ENCODE measurements at places on chromosomes 3 and 15.

GRCh38 chr3:4665197-4665596, 172.0 kb downstream of the ITPR1 start:
- no peak overlapping the region for H3K4me3 ChIP-seq
- H3K4me1 ChIP-seq, result no peaks in the 10 kb centered on the region
- no peaks in the 10 kb centered on the region for H3K36me3 ChIP-seq
- no peak for DNase-seq

DNA sequence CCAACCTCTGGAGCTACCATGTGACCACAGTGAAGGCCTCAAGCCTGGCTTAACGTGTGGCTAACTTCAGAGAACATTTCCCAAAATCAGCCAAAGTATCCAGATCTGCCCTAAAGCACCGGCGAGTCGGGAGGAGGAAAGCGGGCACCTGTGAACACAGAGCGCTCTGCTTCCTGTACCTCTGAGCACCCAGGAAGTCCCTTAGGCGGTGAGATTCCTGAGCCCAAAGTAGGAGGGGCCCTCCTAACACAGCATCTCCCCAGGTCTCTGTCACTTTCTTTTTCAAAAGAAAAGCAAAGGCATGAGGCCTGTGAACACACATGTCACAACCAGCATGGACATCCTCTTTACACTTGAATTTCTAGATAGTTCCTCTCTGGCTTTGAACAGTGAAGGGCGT, 944 bp upstream of the EIF4E3 start:
- no peak overlapping the region for H3K4me3 ChIP-seq
- H3K4me1 ChIP-seq, result no peaks in the 10 kb centered on the region
- H3K27ac ChIP-seq, result no peak overlapping the region
- no peak for DNase-seq
- H3K36me3 ChIP-seq, result no peaks in the 10 kb centered on the region
- no peaks in the 10 kb centered on the region for H3K27me3 ChIP-seq

DNA sequence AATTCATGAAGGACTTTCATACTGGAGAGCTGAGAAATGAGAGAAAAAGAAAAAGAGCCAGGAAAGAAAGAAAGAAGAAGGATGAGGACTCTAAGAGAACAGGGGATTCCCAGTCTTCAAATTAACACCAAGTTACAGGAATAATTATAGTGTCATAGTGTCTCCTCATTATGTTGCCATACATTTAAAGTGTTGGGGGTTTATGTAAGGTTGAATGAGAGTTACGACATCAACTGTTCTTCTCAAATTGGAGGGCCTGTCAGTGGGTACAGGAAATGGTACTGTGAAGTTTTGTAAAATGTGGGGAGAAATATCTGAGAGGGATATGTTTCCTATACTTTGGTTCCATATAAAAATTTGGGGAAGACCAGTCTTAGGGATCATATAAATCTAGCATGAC, 12.3 kb upstream of the CD200 start:
- no peak overlapping the region for H3K27ac ChIP-seq
- DNase-seq, result no peak
- H3K36me3 ChIP-seq, result no peaks in the 10 kb centered on the region
- H3K4me3 ChIP-seq, result no peak overlapping the region
- H3K4me1 ChIP-seq, result no peaks in the 10 kb centered on the region

DNA sequence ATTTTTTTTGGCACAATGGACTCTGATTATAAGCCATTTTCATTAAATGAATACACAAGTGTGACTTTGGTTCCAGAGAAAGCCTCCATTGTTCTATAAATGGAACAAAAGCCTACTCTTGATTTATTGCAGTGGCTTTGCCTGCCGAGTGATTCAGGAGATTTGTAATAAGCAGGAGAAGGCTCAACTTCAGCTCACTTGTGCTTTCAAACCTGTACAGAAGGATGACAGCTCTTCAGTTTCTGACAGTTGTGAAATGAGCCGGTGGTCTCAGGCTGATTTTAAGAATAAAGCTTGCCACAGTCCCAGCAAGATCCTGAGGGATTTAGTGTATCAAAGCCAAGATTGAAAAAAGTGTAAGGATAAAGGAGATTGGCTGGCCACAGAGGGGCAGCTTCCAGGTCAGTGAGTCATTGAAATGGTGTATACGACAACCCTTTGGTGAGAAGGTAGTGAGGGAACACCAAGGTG, 438.8 kb upstream of the TGFBR2 start:
- H3K27ac ChIP-seq, result no peak overlapping the region
- H3K4me3 ChIP-seq, result no peak overlapping the region
- H3K36me3 ChIP-seq, result no peaks in the 10 kb centered on the region
- no peaks in the 10 kb centered on the region for H3K27me3 ChIP-seq

DNA sequence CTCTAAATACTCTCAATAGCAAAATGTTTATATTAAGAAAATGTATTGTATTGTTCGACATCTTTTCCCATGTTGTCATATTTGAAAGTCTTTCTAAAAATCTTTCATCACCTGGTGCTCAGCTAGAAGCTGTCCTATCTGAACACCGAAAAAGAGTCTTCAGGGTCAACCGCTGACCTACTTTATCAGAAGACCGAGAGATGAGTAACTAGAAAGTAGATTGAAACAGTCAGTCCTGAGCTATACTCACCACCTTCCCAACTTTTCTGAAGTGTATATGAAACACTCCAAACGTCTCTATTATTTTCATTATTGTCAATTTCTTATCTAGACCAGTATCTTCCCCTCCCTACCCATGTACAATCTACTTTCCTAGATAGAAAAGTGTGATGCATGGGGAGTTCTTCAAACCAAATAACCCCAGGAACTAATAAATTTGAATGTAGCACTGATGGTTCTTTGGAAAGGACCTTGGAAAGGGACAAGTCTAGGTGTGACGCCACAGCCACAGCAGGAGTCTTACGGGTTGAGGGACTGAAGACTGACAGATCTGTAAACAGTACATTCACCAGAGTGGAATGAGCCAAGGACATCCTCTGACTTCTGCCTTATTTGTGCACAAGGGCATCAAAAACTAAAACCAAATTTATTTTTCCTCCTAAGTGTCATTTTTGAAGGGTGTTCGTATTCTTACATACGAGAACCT, 58.6 kb downstream of the TMOD3 start:
- no peak overlapping the region for H3K4me3 ChIP-seq
- no peaks in the 10 kb centered on the region for H3K27me3 ChIP-seq
- H3K27ac ChIP-seq, result no peak overlapping the region
- DNase-seq, result no peak

GRCh38 chr3:45795882-45796765, at the start of gene SLC6A20:
Gene SLC6A20, minus strand, starts transcription at chr3:45796536. Its CDS starts 117 bp downstream, at chr3:45796419.
- no peaks in the 10 kb centered on the region for H3K4me1 ChIP-seq
- H3K27ac ChIP-seq, result no peak within 1 kb of the TSS
- no peak for DNase-seq
- H3K36me3 ChIP-seq, result no peaks in the 10 kb centered on the region

DNA sequence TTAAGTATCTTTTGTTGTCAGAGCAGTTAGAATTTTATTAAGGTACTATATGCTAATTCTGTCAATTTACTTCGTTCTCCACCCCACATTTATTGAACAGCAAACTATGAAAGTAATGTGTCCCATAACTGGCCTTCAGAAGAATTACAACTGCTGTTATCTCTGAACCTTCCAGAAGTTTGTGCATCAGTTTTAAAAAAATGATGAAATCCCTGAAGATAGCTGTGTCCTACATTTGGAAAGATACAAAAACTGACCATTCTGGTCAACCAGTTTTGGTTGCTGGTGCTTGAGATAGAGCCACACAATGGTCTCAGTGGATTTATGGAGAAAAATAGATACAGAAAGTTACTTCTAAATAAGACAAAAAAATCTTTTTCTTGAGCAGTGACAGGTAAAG, 5.9 kb downstream of the UBE2Q2 start:
- no peak overlapping the region for H3K27ac ChIP-seq
- no peak overlapping the region for H3K4me3 ChIP-seq
- DNase-seq, result no peak
- H3K4me1 ChIP-seq, result peaks cover 7% of the 10 kb centered on the region
- H3K27me3 ChIP-seq, result no peaks in the 10 kb centered on the region

GRCh38 chr3:194307849-194308248, 43.3 kb downstream of the CPN2 start:
- no peaks in the 10 kb centered on the region for H3K27me3 ChIP-seq
- H3K4me1 ChIP-seq, result no peaks in the 10 kb centered on the region

- no peaks in the 10 kb centered on the region for H3K27me3 ChIP-seq
- H3K36me3 ChIP-seq, result no peaks in the 10 kb centered on the region
- no peak overlapping the region for H3K4me3 ChIP-seq
- DNase-seq, result no peak
Measured at GRCh38 chr3:77816366-77816765, 776.5 kb downstream of the ROBO2 start.
